Fibroblast of villous mesenchyme (primary cell): ENCODE measurements at places on chromosomes 11 and 22. TPM values are rescaled to one million over a fixed set of nuclear protein-coding genes. Genes with fewer than 3 reads are reported as not detected.

DNA sequence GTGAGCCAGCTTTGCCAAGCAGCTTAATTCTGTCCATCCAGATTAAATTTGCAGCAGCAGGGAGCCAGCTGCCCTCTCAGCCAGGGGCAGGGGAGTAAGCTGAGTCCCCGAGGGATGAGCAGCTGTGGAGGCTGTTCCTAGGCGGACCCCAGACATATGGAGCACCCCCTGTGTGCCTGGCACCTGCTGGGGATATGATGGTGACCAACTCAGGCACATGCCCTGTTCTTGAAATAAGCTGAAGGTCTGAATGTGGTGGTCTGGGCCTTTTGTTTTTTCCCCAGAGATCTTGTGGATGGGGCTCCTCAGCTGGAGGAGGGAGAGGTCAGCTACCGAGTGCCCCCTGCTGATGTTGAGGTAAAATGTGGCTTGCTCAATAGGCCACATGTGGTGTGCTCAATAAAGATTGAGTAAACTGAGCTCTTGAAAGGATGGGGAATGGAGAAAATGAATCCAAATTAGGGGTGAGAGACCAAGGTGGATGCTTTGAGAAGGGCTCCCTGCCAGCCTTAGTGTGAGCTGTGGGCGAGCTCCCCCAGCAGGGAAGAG is 103.3 kb upstream of the NNMT start:
- DNase-seq: peak; percentile 78

DNA sequence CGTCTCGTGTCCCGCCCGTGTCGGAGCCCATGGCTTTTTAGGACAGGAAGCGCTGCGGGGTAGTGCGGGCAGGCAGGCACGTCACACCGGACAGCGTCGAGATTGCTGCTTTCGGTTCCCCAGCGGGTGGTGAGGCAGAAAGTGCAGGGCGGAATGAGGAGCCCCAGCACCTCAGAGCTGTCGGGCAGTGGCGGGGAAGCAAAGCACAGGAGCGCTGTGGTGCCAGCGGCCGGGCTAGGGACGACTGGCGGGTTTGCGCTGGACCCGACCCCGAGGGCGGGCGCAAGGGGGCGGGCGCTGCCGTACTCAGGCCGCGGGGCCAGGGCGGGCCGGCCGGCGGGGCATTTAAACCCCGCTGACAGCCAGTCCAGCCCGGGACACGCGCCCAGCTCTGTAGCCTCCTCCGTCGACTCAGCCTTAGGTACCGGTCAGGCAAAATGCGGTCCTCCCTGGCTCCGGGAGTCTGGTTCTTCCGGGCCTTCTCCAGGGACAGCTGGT is at the start of gene SLC37A2:
Gene SLC37A2, plus strand, starts transcription at position 375 of the 498 bp plus-strand sequence. Its CDS starts 63 bp downstream, at position 438.
- DNase-seq: peak; percentile 68

CRYBA4 gene
- not detected in 2 replicates for total RNA-seq

DNA sequence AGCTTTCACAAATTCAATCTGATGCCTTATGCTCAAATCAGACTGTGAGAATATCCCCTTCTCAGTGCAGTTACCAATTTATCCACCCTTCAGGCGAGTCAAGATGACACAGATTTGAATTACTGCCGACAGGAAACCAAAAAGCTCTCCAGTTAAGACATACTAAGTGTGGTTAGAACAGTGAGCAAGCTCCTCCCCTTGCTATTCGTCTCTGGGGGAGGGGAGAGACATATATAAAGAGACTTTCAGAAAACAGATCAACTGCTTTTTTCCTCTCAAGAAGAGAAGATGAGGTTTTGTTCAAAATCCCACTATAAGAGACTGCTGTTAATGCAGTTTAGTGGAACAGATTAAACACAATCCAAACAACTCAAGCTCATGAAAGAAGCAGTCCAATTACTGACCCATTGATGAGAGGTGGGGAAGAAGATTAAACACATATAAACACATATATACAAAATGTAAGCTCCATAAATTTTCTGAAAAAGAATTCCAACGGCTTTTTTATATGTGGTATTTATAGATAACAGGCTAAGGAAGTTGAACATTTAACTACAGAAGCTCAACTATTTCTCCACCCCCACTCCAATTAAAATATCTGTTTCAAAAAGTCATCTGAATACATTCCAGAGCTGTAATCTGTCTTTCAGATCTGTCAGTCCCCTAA is 102.7 kb downstream of the MRTFA start:
- peak; percentile 91 for DNase-seq

- no peak for DNase-seq
Observed at GRCh38 chr11:11876458-11876857, 34.7 kb downstream of the USP47 start.

- no peak for DNase-seq
Observed at GRCh38 chr22:22386602-22387385, 121.7 kb downstream of the ZNF280B start.

GRCh38 chr11:82899186-82899820 is 927 bp downstream of the PRCP start:
- no peak for DNase-seq

- no peak for DNase-seq
Observed at GRCh38 chr11:75654314-75654713, 14.5 kb downstream of the MAP6 start.

DMC1 gene
- total RNA-seq: 2.3 and 6.5 TPM in 2 replicates

SCN2B gene
- total RNA-seq: not detected in 2 replicates

GRCh38 chr22:39150848-39151215 is 1.6 kb downstream of the CBX7 start:
- no peak for DNase-seq

AMOTL1 gene
- total RNA-seq: 25.9 and 27.7 TPM in 2 replicates

GRCh38 chr22:27329966-27330645 is 471.4 kb downstream of the MN1 start:
- no peak for DNase-seq

- peak; percentile 29 for DNase-seq
Observed at GRCh38 chr22:35191412-35191811, 65.9 kb upstream of the HMGXB4 start.

GRCh38 chr22:44648085-44648820 is 53.8 kb upstream of the PRR5 start:
- DNase-seq: peak; percentile 40

GRCh38 chr11:120424185-120424969 is 87.2 kb upstream of the GRIK4 start:
- DNase-seq: no peak

- peak; percentile 45 for DNase-seq
Observed at GRCh38 chr22:46077669-46078099, 72.6 kb upstream of the PPARA start.

OVOL1 gene
- not detected in 2 replicates for total RNA-seq

GRCh38 chr11:72840780-72841179 is 26.6 kb downstream of the ATG16L2 start:
- peak; percentile 98 for DNase-seq
